WTC11 (cell line): ENCODE measurements at places on chromosomes 4 and X.
A peak's percentile ranks its signal among the peaks of the same experiment; 100 is the strongest.

DNA sequence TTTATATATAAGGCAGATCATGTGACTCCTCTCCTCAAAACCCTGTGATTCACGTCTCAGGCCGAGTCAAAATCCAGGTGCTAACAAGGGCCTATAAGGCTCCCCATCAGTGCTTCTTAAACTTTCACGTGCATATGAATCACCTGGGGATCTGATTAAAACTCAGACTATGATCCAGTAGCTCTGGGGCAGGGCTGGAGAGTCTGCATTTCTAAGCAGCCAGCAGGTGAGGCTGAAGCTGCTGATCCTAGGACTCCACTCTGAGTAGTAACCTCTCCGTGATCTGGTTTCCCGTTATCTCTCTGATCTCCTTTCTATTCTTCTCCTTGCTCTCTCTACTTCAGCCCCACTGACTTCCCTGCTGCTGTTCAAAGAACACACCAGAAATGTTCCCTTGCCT lies 252.4 kb upstream of the RPS6KA3 start:
- DNase-seq: no peak

GRCh38 chr4:121098266-121098665 lies 25.9 kb upstream of the NDNF start:
- no peak for DNase-seq

DNA sequence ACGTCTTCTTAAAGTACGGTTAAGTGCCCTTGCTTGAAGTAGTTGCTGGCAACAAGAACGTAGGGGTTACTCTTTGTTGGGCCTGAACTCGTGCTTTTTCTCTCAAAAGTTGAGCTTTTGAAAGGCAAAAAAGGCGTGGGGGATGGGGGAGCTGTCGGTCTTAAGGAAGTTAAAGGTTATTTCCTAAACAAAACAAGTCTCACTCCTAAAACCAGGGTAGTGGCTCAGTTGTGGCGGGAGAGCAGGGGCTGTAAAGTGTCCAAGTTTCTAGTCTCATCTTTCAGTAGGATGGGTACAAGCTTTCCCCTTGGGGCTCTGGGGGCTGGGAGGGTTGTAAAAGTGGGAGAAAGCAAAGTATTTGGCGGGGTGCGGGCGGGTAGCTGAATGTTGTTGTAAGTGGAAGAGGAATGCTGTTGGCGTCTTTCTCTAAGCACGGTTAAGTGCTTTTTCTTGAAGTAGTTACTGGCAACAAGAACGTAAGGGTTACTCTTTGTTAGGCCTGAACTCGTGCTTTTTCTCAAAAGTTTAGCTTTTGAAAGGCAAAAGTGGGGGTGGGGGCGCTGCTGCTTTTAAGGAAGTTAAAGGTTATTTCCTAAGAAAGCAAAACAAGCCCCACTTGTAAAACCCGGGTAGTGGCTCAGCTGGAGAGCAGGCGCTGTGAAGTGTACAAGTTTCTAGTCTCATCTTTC lies 904 bp upstream of the WDR1 start:
- DNase-seq: no peak

DNA sequence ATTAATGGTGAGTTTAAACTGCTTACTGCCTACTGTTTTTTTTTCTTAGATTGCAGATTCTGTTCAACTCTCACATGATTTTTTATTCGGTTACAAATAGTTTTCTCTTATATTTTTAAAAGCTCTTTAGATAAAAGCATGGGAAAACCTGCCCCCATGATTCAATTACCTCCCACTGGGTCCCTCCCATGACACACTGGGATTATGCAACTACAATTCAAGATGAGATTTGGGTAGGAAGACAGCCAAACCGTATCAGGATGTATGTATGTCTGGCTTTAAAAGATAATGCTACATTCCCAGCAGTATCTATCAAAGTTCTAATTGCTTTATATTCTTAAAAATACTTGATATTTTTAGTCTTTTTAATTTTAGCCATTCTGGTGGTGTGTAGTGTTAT lies 131.5 kb downstream of the JADE1 start:
- DNase-seq: no peak

- peak; percentile 77 for DNase-seq
Observed at GRCh38 chr4:137531986-137532868, at the start of gene PCDH18. TSS of gene PCDH18 (minus strand) at chr4:137532494. CDS start at chr4:137532088, 406 bp downstream.

GRCh38 chrX:110665223-110666002 lies 130.2 kb downstream of the CHRDL1 start:
- peak; percentile 51 for DNase-seq

- DNase-seq: no peak
Observed at GRCh38 chr4:127856813-127857447, 23.8 kb upstream of the PLK4 start.

GRCh38 chr4:7187168-7187535 lies 5.2 kb upstream of the SORCS2 start:
- no peak for DNase-seq

DNA sequence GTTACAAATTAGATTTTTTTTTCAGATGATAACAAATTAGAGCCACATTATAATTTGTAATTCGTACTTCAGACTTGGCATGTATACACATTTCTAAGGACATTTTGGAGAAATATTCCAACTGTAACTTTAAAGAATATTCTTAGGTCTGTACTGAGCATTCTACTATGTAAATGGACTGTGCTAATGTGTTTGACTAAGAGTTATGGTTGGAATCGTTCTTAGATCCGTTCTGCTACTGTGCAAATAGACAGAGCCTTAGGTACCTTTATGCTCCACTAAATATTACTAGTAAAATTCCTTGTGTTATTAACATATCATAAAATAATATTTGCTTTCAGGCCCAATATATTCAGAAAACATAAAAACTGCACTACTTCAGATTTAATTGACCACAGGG lies 1180.0 kb upstream of the TENM3 start:
- no peak for DNase-seq

DNA sequence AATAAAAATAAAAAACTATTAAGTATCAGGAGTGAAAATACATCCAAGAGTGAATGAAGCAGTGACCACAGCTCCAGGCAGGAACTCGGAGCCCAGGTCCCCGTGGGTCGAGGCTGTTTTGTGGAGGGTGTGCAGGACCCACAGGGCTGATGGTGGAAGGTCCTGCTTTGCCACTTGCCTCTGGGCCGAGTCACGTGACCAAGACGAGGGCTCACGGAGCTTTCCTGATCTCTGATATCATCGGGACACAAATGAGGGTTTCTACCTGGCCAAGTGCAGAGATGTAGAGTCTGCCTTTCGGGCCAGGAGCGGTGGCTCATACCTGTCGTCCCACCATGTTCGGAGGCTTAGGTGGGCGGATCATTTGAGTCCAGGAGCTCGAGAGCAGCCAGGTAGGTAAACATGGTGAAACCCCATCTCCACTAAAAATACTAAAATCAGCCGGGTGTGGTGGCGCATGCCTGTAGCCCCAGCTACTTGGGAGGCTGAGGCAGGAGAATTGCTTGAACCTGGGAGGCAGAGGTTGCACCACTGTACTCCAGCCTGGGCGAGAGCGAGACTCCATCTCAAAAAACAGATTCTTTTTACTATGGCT lies 7.2 kb downstream of the SLC25A6 start:
- peak; percentile 11 for DNase-seq

DNA sequence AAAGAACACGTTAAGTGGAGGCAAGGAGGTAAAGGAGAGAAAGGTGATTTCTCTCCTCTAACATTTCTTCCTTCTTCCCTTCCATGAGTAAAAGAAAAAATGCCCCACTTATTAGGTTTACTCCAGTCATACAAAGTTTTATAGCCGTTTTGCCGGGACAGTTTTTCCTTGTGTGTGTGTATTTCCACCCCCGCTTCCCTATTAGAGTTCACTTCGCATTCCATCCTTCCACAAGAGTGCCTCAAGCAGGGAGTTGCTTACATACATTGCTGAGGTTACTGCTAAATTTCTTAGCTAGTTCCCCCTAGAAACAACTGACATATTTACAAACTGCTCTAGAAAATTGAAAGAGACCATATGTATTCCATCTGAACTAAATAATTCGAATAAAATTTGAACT lies 45.2 kb upstream of the BMP15 start:
- DNase-seq: no peak

- no peak for DNase-seq
Observed at GRCh38 chr4:139540632-139541031, 15.4 kb downstream of the SETD7 start.

- DNase-seq: peak; percentile 38
Observed at GRCh38 chrX:87517571-87518141, at the start of gene KLHL4. TSS of gene KLHL4 (plus strand) at chrX:87517802. CDS start at chrX:87517894, 92 bp downstream.

GRCh38 chrX:70066646-70067045 lies 4.4 kb downstream of the OTUD6A start:
- no peak for DNase-seq

- no peak for DNase-seq
Observed at GRCh38 chr4:94409962-94410361, 41.8 kb upstream of the PDLIM5 start.

GRCh38 chrX:103453655-103454054 lies 65.6 kb downstream of the RAB40A start:
- DNase-seq: no peak

- DNase-seq: no peak
Observed at GRCh38 chr4:11160288-11160687, 268.4 kb downstream of the HS3ST1 start.

GRCh38 chr4:143095447-143095846 lies 89.3 kb upstream of the USP38 start:
- no peak for DNase-seq

GRCh38 chr4:118765399-118765798 lies 70.5 kb downstream of the SEC24D start:
- no peak for DNase-seq

- no peak for DNase-seq
Observed at GRCh38 chr4:140085881-140086280, 68.1 kb downstream of the MAML3 start.
